ENCODE measurements at places on chromosomes 2 and 18.

GRCh38 chr2:139544186-139544851 lies 764.1 kb upstream of the NXPH2 start:
- DNase-seq = no peak

DNA sequence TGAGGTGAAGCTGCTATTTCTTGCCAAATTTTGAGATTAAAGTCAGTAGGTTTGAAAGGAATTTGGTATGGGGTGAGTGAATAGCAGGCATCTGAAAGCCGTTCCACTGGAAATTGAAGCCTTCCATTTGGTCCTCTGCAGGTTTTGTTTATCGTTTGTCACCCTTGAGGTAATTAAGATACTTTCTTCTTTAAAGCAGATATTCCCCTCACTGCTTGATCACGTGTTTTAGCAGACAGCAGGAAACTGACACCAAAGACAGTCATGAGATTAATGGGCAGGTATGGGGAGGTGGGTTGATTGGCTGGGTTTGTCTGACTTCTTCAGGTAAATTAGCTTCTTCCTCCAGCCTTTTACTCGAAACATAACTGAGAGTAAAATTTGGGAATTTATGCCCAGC lies 10.7 kb downstream of the LPIN1 start:
- no peak for DNase-seq

GRCh38 chr18:45197526-45197970 lies 417.7 kb upstream of the SLC14A2 start:
- DNase-seq = no peak

- no peak for DNase-seq
These were observed 10.0 kb downstream of the PCARE start for GRCh38 chr2:29064346-29064715.

- DNase-seq = no peak
These were observed 275.0 kb upstream of the KYNU start for GRCh38 chr2:142602418-142602989.

GRCh38 chr2:16584084-16584483 lies 81.5 kb downstream of the CYRIA start:
- DNase-seq = no peak

- DNase-seq = no peak
These were observed 186.1 kb downstream of the ZFP36L2 start for GRCh38 chr2:43040084-43040854.

DNA sequence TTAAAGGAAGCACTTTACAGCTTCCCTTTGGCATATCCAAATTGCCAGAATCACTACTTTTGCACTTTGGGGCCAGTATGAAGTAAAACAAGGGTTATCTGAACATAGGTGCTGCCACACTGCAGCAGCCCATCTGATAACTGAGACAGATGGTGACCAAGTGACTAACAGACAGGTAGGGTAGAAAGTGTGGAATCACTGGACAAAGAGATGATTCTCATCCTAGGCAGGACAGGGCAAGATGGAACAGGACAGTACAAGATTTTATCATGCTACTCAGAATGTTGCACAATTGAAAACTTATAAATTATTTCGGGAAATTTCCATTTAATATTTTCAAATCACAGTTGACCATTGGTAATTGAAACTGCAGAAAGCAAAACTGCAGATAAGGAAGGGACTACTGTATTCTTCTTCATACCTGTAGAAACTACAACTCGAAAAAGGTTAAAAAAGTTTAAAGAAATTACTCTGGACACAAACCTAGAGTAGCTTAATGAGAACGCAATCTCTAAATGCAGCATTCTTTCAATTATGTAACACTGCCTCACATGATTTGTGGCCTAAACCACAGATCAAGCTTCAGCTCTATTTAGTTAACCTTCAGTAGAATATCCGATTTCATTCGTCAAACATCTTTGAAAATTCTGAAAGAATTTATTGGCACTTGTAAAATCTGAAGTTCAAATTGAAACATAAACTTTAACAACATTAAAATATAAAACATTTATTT lies 31.4 kb downstream of the HEATR5B start:
- no peak for DNase-seq

GRCh38 chr2:121741450-121741849 lies 4.8 kb upstream of the NIFK start:
- no peak for DNase-seq

- no peak for DNase-seq
These were observed 52.9 kb upstream of the PARD3B start for GRCh38 chr2:204492417-204492816.

- no peak for DNase-seq
These were observed 899 bp downstream of the SLC1A4 start for GRCh38 chr2:64989982-64990614.

GRCh38 chr2:20019747-20020146 lies 7.3 kb upstream of the MATN3 start:
- DNase-seq = no peak

GRCh38 chr2:241803387-241804325 lies 5.3 kb upstream of the NEU4 start:
- no peak for DNase-seq

GRCh38 chr2:88560619-88561307 lies 66.5 kb downstream of the EIF2AK3 start:
- DNase-seq = no peak

GRCh38 chr2:241620419-241620769 lies 16.6 kb downstream of the THAP4 start:
- DNase-seq = no peak

- no peak for DNase-seq
These were observed 1339.6 kb upstream of the LRRTM1 start for GRCh38 chr2:81644189-81644588.

DNA sequence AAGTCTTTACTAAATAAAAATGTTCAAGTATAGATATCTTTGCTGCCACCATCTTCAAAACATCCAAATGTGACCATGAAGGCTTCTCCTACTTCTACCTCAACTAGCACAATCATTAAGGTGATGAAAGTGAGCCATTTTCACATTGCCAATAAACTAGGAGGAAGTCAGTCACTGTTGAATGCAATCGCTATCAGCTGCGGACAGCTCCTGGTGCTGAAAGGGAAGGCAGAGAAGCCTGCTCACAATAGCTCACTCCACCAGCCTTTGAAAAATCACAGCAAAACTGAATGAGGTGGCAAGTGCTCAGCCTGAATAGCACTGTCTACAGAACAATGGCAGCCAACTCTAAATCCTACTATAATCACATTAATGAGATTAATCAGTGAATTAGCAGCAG lies 2.2 kb downstream of the MYT1L start:
- no peak for DNase-seq

DNA sequence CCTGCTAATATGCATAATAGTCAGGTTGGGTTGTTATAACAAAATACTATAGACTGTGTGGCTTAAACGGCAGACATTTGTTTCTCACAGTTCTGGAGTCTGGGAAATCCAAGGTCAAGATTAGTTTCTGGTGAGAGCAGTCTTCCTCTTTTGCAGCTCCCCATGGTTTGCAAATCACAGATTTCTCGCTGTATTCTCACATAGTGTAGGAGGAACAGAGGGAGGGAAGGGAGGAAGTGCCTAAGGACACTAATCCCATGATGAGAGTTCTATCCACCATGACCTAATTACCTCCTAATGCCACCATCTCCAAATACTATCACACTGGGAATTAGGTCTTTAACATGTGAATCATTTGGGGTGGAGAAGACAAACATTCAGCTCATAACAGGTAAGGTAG lies 20.1 kb upstream of the PTH2R start:
- DNase-seq = no peak

DNA sequence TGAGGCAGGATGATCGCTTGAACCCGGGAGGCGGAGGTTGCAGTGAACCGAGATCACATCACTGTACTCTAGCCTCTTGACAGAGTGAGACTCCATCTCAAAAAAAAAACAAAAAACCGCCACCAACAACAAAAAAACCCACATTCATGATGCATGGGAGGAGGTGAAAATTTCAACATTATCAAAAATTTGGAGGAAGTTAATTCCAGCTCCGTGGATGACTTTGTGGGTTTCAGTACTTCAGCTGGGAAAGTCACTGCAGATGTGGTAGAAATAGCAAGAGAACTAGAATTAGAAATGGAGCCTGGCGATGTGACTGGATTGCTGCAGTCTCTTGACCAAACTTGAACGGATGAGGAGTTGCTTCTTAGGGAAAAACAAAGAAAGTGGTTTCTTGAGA lies 74.3 kb downstream of the PRKCE start:
- no peak for DNase-seq

- DNase-seq = no peak
These were observed 80.1 kb downstream of the KCNS3 start for GRCh38 chr2:17958466-17959092.

DNA sequence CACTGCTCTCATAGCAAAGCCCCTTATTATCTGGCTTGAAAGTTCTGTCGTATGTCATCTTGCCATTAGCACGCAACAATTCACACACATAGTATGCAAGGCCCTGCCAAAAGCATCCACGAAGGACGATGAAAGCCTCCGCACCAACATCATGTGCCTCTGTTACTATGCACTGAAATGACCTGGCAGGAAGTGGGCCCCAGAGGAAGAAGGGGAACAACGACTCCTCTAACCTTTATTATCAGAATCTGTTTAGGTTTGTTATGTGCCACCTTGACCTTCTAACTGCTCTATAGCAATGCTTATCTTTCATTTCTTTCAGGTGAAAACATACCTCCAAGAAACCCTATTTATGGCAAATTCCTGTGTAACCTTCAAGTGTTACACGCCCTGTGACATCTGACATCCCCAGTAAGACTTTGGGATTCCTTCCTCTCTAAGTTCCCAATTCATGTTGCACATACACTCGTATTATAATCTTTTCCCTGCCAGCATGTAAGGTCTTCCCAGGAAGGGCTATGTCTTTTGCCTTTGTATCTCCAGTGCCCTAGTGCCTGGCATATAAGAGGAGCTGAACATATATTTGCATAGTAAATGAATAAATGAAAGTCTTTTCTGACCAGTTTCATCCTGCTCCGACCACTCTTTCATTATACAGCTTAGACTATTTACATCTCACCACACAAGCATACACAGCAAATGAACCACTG lies 7.0 kb upstream of the NDUFV2 start:
- no peak for DNase-seq

GRCh38 chr2:238027591-238028415 lies 33.0 kb upstream of the SCLY start:
- DNase-seq = no peak

DNA sequence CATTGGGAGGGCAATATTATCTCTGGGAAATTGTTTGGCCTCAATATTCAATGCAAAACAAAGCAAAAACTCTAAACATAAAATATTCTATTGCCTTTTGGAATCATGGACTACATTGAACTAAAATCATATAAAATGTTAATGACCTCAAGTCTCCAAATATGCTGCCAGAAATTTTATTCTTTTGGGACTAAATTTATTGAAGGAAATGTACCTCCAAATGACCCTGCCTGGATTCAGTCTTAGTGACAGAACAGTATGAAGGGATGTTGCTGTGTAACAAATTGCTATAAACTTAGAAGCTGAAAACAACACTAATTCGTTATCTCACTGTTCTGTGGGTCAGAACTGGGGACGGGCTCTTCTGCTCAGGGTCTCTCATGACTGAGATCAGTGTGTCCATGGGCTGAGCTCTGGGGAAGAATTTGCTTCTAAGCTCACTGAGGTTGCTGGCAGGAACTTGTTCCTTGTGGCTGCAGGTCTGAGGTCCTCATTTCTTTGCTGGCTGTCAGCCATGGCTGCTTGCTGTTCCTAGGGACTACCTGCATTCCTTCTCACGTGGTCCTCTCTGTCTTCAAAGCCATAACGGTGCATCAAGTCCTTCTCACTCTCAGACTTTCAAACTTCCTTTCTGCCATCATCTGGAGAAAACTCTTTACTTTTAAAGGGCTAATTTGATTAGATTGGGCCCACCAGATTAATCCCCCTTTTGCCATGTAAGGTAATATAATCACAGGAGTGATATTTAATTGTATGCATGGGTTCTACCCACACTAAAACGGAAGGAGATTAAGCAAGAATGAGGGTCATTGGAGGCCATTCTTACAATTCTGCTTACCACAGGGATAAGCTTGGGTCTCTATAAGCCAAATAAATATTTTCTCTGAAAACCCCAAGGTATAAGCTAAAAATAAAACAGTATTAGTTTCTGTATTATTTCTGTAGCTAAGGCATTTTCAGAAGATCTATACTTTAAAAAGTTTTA lies 149.0 kb downstream of the ADCYAP1 start:
- no peak for DNase-seq

All from stimulated activated CD8-positive, alpha-beta memory T cell treated with anti-CD3 and anti-CD28 coated beads, Interleukin-4, amount 100 ng/mL, for 1 hour (primary cell).